ENCODE measurements at places on chromosomes 6 and 20.

DNA sequence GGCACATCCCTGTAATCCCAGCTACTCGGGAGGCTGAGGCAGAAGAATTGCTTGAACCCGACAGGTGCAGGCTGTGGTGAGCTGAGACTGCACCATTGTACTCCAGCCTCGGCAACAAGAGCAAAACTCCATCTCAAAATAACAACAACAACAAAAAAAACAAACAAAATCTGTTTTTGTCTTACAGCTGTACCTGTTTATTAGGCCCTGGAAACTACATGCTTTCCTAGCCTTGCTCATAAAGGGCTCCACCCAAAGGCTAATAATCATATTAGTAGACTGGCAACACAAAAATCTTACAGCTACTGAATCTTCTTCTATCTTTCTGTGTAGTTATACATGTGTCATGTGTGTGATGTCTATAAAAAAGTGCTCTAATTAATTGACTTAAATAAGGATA is 503.9 kb upstream of the EYS start:
- DNase-seq, result no peak

GRCh38 chr6:13524801-13525508 is 37.6 kb upstream of the GFOD1 start:
- DNase-seq, result no peak

GRCh38 chr6:147407571-147407970 is 100.9 kb upstream of the SAMD5 start:
- DNase-seq, result no peak

GRCh38 chr20:5136096-5136495 is 9.3 kb downstream of the CDS2 start:
- no peak for DNase-seq

GRCh38 chr6:17839513-17840223 is 132.9 kb upstream of the NUP153 start:
- DNase-seq, result no peak

GRCh38 chr6:147054871-147055270 is 149.3 kb upstream of the STXBP5 start:
- no peak for DNase-seq

- DNase-seq, result no peak
Measured at GRCh38 chr6:144346719-144347447, 61.7 kb downstream of the UTRN start.

DNA sequence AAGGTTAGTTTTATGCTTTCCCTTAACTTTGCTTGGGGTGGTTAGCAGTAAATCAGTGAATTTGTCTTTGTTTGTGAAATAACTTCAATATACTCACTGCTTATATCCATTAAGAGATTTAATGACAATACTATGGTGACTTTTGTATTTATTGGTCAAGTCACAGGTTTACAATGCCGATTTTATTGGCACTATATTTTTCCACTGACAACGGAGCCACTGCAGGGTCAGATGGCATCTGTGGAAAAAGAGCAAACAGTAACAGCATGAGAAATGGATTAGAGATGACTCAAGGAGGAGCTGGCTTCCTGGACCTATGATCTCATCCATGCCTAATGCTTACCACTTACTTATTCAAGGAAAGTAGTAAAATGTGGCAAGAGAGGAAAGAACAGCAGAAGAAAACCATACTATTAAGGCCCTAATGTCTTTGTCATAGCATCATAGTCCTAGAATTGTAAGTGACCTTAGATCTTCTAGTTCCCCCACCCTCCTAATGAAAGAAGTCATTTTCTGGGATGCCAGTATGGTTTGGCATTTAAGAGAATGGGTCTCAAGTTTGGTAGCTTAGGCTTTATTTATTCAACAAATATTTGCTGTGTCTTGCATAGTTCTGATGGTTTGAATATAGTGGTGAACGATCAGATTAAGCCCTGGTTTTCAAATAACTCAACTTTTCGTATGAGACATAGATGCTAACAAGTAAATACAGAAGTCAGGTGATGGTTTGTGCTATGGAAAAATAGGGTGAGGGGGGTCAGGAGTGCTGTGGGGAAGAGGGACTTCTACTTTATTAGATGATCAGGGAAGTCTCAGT is 18.5 kb downstream of the RNF144B start:
- DNase-seq, result no peak

GRCh38 chr6:36443471-36444428 is 950 bp downstream of the KCTD20 start:
- DNase-seq, result no peak

- DNase-seq, result no peak
Measured at GRCh38 chr6:118724211-118724610, 72.8 kb upstream of the CEP85L start.

DNA sequence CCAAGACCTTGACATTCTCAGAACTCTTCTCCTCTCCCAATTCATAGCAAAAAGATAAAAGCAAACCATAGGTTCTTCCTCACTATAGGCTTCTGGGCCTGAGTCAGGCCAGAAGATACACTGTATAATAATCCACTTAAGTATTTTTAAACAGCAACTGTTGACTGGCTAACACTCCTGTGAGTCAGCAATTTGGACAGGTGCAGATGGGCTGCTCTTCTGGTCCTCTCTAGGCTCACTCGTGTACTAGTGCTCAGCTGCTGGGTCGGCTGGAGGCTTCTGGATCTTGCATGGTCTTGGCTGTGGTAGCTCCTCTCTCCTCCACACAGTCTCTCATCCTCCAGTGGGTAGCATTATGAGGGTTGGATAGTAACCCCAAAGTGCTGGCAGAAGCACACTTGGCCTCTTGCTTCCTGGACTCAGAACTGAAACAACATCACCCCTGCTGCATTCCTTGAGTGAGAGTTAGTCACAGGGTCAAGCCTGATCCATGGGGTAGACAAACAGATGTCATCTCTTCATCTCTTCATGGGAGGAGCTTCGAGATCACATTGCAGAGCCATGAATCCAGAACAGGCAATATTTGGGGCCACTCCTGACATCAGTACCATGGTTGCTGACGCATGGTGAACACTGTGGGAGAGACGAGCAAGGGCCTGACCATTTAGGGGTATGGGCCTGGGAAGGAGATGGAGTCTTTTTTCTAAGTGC is 86.9 kb downstream of the C6orf118 start:
- DNase-seq, result no peak

DNA sequence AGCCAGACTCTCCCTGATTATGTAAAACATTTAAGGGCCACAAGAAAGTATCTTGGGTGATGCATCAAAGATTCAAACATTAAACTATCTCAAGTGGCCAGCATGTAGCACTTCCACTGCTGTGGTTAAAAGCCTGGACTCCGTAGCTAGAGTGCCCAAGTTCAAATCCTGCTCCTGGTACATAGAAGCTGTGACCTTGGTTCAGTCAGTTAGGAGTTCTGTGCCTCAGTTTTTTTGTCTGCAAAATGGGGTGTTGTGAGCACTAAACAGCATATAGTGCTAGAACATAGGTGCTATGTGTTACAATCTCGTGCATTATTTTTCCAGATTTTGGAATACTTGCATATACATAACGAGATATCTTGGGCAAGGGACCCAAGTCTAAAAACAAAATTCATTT is 68.7 kb downstream of the PSMG4 start:
- DNase-seq, result no peak

DNA sequence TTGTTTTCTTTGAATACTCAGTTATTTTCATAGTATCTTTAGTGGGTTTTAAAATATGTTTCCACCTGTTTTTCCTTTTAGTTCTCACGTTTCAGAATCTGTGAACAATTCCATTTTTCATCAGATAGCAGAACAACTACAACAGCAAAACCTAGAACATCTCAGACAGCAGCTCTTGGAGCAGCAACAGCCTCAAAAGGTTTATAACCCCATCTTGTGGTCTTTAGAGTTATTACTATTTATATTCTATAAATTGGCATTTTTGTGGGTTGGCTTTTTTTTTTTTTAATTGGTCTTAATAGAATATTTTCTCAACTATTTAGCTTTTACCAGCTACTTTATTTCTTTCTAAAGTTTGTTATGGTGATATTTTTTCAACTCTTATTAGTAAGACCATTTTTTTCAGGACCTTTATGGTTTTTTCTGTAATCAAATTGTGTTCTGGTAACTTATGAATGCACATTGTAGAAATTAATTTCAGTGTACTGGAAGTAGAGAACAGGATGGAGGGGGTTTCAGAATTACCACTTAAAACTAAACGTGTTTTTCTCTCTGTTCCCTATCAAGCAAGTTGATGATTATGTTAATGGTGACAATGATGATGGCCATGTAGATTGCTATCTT is 72.2 kb downstream of the SCAF8 start:
- DNase-seq, result no peak

DNA sequence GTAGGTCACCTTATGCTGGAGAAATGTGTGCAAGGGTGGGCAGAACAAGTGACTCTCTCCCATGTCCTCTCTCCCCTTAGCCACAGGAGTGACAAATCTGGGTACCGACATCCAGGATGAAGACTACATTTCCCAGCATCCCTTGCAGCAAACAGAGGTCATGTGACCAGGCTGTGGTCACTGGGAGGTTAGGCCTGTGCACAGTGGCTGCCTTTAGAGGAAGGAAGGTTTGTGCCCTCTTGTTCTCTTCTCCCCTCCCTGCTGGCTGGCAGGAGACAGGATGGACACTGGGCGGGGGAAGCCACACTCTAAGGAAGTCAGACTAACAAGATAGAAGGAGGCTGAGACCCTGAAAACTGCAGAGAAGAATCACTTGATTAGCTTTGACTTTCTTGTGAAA is 360.2 kb downstream of the PREX1 start:
- DNase-seq, result no peak

GRCh38 chr6:101777646-101778045 is 384.1 kb downstream of the GRIK2 start:
- no peak for DNase-seq

DNA sequence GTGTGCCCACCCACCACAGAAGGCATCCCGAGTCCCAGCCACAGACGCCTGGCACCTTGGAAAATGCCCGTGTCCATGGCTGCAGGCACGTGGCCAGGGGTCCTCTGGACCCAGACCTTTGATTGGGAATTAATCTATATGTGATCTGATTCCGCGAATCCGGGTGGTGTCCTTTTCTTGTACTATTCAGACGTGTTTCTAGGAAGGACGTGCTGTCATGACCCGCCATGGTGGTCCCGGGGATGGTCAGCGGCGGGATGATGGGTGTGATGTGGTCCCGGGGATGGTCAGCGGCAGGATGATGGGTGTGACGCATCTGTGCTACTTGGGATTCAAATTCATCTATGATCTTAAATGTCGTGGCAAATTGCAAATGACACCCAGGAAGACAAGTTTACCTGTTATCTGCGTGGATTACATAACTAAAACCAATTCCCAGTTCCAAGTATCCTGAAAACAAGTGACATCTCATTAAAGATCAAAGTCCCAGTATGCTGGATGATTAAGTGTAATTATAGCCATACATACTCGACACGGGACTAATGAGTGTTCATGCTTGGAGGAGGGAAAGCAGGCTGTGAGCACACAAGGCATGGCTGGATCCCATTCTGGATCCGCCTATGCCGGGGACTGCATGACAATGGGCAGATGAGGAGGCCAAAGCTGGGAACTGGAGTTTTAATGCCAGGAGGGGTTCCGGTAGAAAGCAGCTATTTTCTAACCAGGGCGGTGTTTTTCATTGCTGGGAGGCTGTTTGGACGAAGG is 256.5 kb downstream of the TAF4 start:
- DNase-seq, result no peak

DNA sequence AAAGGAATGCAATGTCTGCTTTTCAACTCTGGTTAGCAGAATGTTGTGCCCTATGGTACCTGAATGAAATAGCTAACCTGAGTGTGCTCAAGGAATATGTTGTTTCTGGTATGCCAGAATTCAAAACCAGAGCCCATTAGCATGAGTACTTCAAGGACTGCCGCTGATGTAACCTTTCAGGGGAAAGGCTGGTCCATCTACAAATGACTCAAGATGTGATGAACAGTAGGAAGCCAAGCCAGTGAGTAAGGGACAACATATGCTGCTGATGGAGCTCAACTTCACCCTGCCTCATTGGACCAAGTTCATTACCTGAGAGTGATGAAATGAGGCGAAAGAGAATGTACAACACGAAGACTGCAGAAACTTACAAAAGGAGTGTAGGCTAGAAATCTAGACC is 95.7 kb upstream of the BMP2 start:
- no peak for DNase-seq

DNA sequence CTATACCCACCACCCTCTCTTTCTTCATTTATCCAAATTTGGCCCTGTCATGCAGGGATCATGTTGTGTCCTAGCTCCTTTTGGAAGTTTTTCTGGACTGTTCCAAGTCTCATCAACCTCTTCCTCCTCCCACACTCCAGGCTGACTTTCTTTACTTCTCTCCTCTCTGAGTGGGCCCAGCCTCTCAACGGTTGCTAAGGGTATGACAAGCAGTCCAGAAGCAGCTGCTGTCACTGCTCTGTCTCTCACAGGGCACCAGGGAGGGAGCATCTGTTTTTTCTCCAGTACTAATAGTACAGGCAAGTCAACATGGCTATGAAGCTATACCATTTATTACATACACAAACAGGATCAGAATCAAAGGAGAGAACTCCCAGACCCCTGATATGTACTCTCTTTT is 8.2 kb downstream of the NT5DC1 start:
- DNase-seq, result no peak

- DNase-seq, result no peak
Measured at GRCh38 chr6:125759184-125759902, 9.9 kb downstream of the HEY2 start.

DNA sequence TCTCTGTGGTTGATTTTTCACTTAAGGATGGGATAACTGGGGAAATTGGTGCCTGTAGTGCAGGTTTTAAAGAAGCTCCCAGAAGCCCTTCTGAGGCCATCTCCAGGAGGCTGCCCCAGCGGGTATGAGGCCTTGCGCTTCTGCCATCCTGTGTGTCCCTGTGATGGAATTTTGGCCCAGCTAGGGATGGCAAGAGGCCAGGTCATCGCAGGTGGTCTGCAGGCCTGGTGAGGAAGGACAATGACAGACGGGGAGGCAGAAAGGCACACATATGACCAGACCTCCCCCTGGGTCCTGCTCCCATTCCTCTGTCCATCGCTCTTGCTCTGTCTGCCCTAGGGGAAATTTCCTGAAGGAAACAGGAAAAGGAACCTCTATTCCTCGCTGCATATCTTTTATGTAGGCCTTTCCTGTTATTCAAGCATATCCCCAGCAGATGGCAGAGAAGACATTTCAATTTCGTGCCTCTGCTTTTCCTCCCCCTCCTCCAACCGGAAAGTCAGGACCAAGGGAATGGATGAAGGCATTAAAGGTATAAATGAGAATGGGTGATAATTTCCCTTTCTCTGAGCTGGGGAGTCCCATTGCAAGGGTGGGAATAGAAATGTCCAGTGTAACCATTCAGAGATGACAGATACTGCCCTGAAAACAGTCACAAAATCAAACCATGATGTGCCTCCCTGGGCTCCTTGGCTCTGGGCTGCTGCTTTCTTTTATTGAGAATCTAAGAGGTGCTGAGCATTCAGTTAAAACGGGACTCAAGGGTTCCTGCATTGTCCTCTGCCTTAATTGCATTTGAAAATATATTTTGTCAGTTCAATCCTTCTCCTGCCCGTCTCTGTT is 17.6 kb upstream of the HLA-F start:
- no peak for DNase-seq
